ENCODE measurements at places on chromosomes 4 and X.

DNA sequence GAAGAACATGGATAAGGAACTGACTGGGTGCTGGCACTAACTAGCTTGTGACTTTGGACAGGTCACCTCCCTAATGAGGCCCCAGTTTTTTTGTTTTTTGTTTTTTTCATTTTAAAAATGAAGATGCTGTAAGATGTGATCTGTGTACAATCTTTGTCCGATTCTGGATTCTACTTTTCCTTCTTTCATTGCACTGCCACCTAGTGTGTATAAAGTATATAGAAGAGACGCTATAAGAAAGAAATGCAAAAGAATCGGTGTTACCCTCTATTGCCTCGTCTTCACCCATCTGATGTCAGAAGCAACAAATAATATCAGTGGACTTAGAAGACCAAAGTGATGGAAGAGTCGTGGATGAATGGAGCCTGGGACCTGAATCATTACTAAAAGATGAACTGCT is 58.6 kb upstream of the P2RY10 start:
- DNase-seq, result no peak

GRCh38 chrX:126658447-126658846 is 105.8 kb upstream of the DCAF12L1 start:
- peak; percentile 47 for DNase-seq

DNA sequence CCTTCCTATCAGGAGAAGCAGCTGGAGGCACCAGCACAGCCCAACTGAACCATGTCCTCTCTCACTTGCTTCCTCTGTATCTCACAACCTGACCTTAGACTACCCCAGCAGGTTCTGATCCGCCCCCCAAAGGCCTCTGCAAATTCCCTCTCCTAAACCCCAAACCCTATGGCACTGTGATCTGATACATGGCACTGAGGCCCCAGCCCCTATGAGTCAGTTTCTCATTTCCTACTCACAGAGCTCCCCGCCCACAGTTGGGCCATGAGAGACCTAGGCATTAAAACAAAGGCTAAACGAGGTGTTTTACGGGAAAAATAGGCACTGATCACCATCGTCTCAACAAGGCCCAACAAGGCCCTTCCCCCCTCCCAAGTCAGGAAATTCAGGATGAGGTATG is 19.1 kb downstream of the SASH3 start:
- no peak for DNase-seq

GRCh38 chr4:123120473-123120872 is 198.1 kb upstream of the NUDT6 start:
- DNase-seq, result peak; percentile 32

DNA sequence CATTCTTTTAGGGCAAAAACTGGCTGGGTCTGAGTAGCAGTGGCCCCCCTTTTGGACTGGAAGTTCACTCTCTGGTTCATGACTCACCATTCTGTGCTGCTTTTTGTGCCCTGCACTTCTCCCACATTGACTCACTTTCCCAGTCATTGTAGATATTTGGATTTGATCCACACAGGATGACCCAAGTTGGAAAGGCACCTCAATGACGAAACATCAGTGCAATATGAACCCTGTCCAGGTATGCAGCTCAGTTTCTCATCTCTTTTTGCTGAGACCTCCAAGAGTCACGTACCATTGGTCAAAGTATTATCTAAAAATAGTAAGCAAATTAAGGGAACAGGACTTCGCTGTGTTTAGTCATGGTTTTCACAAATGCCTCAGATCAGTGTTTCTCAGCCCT is 92.7 kb downstream of the CBLL2 start:
- DNase-seq, result peak; percentile 37

GRCh38 chr4:107997794-107998193 is 8.1 kb downstream of the HADH start:
- no peak for DNase-seq

- peak; percentile 100 for DNase-seq
Measured at GRCh38 chr4:83034630-83035494, at the start of gene COPS4. Gene COPS4, plus strand, starts transcription at chr4:83035183. Its CDS starts 42 bp downstream, at chr4:83035225.

- no peak for DNase-seq
Measured at GRCh38 chr4:47715716-47716416, 122.0 kb downstream of the CORIN start.

DNA sequence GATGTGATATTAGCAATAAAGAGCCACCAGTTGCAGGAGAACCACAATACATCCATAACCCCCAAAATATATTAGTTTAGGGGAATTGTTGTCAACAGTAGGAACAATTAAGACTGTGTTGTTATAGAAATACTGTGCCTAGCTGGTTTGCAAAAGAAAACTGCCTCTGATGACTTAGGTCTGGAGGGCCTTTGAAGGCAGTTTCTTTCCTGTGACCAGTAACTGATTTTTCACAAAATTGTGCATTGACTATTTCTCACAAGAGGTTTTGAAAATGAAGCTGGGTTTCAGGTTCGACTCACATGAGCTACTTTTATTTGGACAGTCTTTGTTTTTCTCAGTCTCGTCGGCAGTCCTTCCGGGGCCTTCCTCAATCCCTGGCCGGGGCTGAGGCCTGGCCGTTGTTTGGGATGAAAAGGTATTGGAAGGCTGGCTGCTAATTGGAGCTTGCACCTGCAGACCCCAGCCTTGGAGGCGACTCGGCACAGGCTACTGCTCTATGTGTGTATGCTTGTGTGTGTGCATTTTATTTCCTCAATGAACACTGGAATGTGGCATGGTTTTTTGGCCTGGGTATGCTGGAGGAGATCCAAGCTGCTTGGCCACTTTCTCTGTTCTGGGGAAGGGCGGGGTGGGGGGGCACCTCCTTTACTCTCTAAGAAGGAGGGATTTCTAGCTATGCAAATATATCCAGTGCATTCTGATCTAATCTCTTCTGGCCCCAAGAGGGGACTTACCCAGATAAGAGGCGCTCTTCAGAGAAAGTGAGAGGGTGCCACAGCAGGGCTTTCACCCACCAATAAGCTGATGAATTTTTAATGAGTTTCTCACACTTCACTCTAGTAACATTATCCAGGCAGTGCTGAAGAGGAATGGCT is 49.5 kb upstream of the LNX1 start:
- DNase-seq, result no peak

DNA sequence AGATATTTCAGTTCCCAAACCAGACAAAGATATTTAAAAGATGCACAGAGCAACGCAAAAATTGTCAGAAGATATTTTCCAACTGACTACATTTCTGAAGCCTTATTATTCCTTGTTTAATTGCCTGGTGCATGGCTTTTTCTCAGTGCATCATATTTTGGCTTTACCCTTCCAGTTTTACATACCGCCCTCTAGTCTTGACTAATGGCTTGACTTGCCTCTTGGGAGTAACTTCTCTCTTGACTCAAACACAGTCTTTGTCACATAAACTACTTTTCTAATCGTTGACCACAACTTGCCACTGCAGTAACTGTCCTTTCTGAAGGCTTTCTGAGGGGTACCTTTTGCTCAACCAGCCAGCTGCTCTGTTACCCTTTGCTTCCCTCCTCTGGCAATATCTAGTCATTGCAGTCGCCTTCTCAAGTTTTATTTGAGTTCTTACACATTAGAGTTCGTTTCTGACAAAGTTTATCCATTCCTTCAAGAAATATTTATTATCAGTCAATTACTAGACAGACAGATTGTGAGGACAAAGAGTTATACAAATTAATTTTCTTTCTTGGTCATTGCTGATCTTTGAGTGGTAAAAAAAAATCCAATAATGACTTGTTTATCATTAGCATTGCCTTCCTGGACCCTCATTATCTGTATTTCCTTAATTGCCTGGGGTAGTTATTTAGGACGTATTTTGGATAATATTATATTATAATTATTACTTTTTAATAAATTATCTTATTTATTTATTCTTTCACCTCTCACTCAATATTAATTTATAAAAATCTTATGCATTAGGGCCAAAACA is 506.9 kb upstream of the PCDH10 start:
- DNase-seq, result peak; percentile 3

DNA sequence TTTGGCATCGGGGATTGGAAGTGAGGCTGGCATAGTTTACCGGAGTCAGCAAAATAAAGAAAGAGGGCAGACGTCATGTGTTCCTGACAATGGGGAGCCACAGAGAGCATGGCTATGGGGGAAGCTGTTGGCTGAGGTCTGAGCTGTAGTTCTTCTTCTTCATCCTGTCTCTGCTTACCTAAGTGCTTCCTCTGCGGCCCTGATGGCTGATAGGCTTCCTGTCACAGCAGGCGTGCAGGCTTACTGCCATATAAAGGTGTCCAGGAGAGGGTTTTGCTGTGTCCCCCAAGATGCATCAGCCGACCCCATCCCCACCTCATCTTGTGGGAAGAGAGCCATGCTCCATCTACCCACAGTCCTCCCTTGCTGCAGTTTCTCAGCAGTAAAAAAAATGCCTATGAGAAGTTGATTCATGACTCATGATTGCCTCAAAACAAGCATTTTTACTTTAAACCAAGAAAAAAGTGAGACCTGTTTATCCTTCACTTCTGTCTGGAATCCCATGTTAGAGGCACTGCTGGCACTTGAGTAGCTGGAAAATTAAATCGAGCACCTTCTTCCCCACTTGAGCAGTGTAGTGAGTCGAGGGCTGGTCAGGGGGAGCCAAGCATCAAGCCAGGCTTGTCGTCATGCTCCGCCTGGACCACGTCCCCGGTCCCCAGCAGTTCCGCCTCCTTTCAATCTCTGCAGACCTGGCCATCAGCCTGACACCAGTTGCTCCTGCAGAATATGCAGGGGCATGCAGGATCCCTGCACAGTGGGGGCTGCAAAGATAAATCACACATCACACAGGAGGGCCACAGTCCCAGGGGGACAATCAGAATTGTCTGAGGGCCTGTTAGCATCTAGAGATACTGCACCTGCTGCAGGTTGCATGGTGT is 237.8 kb downstream of the EVC2 start:
- no peak for DNase-seq

- DNase-seq, result no peak
Measured at GRCh38 chrX:44241546-44241945, 101.9 kb downstream of the EFHC2 start.

DNA sequence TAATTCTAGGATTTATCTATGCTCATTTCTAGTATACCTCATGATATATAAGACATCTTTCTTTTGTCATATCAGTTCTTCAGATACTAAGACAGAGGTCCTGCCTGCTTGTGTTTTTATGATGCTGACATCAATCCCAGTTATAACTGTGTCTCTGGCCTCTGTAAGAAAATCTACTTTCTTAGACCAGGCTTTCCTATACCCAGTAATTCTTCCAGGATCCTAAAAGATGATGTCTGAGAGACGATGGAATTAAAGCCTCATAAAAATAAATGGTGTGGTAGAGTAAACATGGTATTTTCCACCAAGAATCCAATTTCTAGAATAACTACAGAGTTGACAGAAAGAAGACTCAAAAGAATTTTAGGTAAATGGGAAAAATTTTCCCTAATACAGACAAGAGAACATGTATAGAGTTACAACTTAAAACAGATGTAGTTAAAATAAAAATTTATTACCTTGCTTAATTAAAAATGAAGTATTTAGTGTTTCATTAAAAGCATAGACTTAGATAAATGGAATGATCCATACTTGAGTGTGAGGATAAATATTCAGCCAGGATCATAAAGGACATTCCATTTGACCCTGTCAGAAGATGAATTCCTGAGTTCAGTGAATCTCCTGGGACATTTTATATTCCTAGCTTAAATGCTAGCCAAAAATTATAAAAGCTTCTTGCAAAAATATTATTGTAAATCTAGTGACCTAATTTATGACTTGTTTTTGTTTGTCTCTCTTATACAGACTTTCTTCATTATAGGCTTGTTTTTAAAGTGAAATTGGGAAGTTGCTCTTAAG is 137.4 kb downstream of the PDLIM5 start:
- DNase-seq, result peak; percentile 63

- no peak for DNase-seq
Measured at GRCh38 chr4:1096841-1097240, 16.5 kb downstream of the RNF212 start.

GRCh38 chr4:138869165-138869564 is 146.4 kb upstream of the NOCT start:
- DNase-seq, result no peak

GRCh38 chrX:130082244-130083106 is 27.8 kb downstream of the ELF4 start:
- DNase-seq, result no peak

GRCh38 chrX:133265331-133265730 is 47.2 kb upstream of the TFDP3 start:
- no peak for DNase-seq

All from fibroblast of skin of left quadriceps (primary cell).